ENCODE measurements at places on chromosomes 7 and 10.
A peak's percentile ranks its signal among the peaks of the same experiment; 100 is the strongest.

GRCh38 chr7:47405286-47405904 is 176.5 kb downstream of the TNS3 start:
- DNase-seq = no peak

GRCh38 chr10:20073167-20073566 is 256.9 kb downstream of the PLXDC2 start:
- DNase-seq = no peak

DNA sequence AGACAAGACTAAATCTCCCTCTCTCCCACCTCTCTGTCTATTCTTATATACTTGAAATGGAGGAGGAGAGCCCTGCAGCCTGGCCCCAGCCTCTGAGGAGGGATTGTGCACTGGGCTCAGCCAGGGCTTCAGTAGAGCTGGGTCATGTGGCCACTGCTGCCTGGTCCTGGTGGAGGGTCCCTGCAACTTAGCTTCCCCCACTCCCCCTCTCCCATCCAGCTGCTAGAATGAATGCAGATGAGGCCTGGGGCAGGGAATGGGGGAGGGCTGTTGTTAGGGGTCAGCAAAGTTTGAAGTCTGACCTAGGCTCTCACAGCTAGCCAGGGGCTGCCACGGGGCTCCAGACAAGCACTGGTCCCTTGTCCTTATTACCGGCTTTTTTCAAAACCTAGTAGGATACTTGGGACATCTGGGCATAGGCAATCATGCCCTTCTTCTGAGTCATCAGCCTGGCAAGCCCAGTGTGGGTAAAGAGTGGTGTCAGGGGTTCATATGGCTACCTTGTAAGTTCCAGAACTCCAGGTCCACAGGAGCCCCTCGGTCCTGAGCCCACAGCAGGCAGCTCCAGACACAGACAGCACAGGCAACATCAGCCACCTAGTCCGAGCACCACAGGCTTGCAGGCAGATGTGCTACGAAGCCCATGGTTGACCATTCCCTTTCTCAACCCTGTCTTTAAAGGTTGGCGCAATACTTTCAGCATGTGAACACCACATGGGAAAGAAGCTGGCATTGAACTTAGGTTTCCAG is 12.8 kb upstream of the CXCL12 start:
- DNase-seq = no peak

DNA sequence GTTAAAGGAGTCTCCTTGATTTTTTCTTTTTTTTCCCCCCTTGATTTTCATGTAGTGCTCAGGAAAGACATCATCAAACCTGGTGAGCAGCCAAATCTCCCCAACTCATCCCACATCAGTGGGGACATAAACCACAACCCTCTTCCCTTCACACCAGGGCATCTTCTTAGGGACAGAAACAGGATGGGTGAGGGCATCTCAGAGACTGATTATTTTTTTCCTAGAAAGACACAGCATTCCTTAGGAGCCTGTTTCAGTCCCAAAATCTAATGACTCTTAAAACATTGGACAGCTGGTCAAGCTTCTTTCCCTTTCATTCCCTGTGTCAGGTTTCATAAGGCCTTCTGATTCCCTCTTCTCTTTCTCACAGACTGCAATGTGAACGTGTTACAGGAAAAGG is 31.5 kb upstream of the GSAP start:
- no peak for DNase-seq

GRCh38 chr10:99080275-99080945 is 155.2 kb downstream of the HPSE2 start:
- DNase-seq = no peak

DNA sequence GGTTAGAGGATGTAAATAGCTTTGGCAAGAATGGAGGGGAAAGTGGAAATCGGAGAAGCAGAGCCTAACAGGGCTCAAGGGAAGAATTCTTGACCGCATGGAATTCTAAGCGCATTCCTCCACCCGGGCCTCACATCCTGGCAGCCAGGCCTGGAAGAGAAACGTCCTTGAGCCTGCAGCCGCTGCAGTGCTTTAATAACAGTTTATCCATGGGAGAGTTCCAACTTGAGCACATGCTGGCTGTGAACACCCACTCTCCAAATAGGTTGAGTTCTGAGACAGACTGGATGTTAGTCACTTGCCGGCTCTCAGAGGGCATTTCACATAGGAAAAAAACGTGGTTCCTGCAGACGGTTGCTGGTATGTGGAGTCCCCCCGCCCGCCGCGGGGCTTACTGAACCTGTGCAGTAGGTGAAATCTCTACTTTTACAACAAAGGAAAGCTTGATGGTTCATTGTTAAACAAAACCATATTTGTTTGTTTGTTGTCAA is 61.4 kb upstream of the STEAP1B start:
- DNase-seq = peak; percentile 66

- DNase-seq = no peak
Measured at GRCh38 chr7:70426249-70426880, 705.6 kb upstream of the GALNT17 start.

GRCh38 chr10:124450783-124451057 is 885 bp upstream of the NKX1-2 start:
- no peak for DNase-seq

GRCh38 chr10:67259319-67259929 is 333.6 kb downstream of the LRRTM3 start:
- DNase-seq = no peak

DNA sequence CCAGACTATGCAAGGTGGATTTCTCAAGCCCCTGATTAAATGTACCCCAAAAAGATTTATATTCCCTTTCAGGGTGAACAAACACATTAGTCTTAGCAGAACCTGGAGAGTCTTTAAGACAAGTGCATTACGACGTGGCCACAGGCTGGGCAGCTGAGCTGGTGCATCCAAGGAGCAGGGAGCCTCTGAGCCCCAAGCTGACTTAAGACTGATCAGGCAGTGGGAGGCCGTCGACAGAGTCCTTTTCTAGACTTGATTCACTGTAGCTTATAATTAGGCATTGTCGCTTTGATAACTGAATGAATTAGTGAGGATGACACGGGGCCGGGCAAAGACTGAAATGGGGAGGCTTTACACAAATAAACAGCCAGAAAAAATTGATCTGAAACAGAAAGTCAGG is 353.2 kb downstream of the GPAM start:
- no peak for DNase-seq

DNA sequence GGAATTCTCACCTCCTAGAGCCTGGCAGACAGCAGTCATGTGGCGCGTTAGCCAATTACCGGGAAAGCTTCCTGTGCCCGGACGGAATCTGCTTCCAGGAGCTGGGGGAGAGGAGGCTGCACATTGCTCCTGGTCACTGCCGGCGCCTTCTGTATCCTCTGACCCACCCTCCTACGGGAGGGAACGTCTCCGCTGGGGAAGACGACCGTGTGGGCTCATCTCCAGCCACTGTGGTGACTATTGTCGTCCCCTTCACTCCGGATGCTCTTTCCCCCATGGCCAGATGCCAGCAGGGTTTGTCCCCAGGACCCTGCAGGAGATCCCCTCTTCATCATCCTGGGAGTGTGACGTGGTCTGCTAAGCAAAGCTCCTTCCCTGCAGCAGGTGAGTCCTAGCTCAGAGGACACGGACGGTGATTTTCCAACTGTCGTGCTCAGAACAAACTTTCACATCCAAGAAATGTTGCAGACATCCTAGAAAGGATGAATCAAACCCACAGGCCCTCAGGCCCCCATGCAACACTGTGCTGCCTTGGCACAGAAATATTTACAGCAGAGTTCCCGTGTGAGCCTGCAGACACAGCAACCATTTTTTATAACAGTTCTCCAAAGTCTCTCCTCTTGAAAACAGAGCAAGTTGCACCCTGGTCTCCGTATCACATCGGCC is 29.6 kb upstream of the FAM20C start:
- no peak for DNase-seq

- no peak for DNase-seq
Measured at GRCh38 chr7:105210721-105211205, 178.0 kb downstream of the SRPK2 start.

DNA sequence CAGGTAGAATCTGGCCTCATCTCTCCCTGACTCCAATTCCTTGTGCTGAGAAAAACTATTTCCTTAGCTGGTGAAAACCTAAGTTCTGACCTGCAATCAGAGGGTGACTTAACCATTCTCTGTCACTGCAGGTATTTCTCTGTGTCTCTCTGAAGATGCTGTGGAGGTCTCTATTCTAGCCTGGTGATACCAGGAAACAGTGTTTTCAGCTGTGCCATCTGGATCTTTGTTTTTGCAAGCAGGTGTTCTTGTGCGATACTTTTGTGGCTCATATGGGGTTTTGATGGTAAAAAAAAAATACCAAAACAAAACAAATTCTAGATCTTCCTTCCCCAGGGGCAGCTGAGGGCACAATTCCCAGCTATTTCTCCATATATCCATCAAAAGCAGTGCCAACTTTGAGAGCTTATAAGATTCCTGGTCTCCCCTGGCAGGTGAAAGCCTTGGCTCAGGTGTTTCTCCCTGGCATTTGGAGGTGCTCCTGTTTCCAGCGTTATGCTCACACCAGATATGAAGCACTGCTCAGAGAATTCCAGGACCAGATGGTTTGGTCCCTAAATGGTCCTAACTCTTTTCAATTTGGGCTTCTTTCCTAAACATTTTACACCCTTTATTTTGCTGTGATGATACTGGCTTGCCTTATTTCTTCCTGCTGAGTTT is 9.9 kb upstream of the NPVF start:
- DNase-seq = no peak

DNA sequence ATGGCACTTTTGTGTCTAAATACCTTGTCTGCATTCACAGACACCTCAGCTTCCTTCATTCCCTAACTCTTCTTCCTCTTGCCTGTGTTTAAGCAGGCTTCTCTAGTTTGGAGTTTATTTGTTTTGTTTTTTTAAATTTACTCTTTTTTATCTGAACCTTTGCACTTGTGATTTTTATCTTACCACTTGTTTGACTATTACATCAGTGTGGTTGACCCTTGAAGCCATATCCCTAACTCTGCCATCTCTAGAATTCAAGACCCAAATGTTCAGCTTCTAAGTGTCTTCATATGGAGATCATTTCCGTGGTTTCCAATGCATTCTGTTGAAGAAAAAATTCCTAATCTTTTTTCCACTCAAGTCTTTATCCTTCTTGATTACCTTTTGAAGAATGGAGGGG is 233.3 kb downstream of the KIAA1217 start:
- DNase-seq = no peak

DNA sequence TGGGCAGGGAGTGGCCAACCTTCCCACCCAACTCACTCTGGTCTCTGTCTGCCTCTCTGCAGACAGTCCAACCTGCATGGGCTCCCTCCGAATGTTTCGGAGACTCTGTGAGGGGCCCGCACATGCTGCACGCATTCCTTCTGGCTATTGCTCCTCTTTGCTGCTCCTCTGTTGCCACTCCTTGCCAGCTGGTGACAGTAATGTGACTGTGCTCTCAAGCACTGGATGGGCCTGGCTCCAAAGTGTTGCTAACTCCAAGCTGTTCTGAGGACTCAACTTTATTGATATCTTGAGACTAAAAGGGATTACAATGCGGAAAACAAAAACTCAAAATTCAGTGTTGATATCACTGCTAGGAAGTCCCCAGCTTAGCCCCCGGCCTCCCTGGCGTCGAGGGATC is 105.4 kb upstream of the KIF5B start:
- no peak for DNase-seq

DNA sequence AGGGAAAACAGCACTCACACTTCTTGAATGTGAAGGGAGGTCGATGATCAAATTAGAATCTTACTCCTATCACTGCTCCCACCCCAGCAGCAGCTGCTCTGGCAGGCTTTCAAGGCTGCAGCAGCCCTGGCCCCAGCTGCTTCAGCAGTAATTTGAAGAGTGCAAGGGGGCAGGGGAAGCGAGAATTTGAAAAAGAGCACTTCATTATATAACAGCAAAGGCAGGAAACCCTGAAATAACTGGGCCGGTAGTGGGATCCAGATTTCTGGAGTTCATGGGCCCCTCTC is 44.9 kb downstream of the MYPN start:
- DNase-seq = no peak

DNA sequence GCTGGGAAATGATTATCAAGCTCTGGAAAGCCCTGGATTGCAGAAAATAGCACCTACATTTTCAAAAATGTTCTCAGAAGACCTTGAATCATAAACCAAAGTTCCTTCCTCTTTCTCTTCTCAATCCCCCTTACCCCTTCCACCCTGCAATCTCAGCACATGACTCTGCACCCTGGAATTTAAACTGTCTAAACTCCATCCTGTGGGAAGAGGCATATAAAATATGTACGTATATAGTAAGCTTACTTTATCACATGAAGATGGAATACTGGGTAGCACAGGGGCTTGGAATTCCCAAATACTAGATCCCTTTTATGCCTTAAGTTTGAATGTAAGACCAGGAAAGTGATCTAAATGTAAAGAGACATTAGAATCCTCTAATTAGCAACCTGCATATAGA is 7.7 kb downstream of the AGMO start:
- no peak for DNase-seq

DNA sequence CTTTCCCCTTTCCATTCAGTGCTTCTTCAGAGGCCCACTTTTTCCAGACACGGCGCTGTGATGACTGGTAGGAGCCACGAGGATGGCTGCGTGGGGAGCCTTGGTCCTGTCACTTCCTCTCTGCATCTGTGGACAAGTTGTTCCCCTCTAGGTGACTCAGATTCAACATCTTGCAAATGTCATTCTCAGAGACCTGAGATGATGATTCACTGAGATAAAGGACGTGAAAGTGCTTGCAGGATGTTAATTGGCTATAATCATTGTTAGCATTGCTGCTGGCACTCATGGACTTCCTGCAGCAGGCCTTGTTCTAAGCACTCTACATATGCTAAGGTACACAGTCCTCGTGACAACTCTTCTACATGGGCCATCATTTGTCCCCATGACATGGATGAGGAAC is 489.8 kb upstream of the ZMIZ1 start:
- no peak for DNase-seq
